Thymus (tissue), 14 donors: ENCODE measurements at places on chromosomes 3 and 15.

DNA sequence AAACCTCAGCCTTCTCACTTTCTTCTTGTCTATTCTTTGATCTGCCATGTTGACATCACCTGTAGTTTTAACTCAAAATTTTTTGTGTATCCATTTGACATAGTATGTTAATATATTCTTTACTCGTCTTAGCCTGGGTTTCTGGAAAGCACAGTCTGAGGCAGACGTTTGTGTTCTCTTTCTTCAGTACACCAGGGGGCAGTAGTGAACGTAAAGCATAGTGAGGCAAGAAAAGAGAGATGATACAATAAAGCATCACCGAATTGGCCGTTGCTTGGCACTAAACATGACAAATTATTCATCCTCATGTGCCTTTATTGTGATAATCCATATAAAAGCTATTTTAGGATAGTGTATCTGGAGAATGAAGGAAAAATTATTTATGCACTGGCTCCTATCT lies 141.0 kb upstream of the MYRIP start:
- peak; percentile 11 for DNase-seq

DNA sequence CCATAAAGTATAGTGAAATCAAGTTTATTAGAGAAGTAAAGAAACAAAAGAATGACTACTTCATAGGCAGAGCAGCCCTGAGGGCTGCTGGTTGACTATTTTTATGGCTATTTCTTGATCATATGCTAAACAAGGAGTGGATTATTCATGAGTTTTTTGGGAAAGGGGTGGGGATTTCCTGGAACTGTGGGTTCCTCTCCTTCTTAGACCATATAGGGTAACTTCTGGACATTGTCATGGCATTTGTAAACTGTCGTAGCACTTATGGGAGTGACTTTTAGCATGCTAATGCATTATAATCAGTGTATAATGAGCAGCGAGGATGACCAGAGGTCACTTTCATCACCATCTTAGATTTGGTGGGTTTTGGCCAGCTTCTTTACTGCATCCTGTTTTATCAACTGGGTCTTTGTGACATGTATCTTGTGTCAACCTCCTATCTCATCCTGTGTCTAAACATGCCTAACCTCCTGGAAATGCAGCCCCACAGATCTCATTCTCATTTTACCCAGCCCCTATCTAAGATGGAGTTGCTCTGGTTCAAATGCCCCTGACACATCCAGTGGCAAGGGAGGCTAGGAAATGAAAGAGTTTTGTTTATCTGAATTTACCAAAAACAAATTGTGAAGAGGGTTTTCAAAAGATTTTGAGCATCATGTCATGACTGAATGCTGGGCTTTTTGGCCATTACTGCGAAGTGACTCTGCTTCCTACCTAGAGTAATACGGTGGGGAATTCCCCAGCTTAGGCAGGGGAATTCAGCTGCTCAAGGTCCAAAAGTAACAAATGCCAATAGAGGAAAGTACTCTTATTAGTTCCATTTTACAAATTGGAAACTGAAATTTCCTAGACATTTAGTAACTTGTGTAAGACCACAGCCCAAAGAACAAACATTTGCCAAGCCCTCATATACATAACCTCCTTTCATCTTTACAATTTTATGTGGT lies 6.2 kb upstream of the SPSB4 start:
- no peak for DNase-seq

GRCh38 chr3:141411251-141411771 lies 43.0 kb downstream of the ZBTB38 start:
- DNase-seq: peak; percentile 39

DNA sequence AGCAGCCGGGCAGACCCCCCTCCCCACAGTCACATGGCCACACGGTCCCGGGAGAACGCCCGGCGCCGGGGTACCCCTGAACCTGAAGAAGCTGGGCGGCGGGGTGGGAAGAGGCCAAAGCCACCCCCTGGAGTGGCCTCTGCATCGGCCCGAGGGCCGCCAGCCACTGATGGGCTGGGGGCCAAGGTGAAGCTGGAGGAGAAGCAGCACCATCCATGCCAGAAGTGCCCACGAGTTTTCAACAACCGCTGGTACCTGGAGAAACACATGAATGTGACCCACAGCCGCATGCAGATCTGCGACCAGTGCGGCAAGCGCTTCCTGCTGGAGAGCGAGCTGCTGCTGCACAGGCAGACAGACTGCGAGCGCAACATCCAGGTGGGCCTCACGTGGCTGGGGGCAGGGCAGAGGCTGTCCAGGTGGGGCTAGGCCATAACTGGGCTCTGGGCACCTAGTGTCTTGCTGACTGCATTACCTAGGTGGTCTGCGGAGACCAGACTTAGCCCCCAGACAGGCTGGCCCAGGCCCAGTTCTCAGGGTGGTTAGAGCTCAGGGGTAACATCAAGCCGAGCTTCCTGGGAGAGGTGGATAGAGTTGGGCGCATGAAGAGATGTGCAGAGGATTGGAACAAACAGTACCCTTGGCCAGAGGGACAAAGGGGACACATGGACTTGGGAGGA lies 6.1 kb downstream of the ZBTB47 start:
- no peak for DNase-seq

GRCh38 chr15:40543631-40544294 lies 21.1 kb downstream of the CCDC32 start:
- no peak for DNase-seq

DNA sequence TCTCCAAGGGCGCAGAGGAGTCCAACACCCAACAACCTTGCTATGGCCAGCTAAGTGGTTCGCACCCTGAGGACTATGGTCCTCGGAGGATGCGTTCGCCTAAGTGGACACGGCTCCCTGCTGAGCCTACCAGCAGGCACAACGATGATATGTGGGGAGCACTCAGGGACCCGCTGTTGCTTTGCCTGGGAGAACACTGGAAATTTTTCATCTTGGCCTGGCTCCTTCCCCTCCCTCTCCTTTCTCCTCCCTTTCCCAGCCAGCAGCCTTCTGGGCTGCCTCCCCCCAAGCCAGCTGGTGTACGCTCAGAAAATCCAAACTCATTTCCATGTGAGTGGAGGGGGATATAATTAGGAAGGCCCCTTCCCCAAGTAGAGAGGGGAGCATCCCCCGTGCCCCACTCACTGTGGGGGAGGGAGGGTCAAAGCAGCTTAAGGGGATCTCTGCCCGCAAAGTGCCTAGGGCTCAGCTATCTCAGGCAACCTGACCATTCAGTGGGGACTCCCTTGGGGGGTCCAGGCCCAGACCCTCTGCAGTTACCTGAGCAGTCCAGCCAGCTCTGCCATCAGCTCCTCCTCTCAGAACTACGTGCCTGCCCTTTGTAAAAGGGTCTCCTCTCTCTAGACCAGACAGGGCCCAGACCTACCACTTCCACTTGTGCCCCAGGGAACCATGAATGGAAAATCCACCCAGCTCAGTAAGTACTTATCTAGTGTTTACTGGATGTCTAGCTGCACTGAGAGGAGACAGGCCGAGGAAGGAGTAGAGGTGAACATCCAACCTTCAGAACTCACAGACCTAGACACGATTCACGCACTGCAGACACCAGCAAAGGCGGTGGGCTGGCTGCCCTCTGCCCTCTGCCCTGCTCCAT lies 742 bp upstream of the SEMA7A start:
- no peak for DNase-seq

DNA sequence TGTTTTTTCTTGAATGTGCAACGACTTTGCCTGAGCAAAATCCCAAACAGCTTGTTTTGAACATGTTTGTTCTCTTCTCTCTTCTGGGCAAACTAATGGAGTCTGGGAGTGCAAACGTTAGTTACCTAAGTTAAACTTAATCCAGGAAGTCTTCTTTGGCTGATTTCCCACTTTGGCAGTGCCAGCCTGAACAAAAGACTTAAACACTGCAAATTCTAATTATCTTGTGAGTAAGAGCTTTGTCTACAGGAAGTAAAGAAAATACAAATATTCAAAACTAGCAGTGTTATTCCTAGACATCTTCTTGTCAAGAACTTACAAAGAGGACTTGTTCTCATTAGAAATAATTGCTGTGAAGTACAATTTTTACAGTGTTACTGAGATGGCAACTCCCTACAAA lies 16.7 kb upstream of the DENND6A start:
- no peak for DNase-seq

DNA sequence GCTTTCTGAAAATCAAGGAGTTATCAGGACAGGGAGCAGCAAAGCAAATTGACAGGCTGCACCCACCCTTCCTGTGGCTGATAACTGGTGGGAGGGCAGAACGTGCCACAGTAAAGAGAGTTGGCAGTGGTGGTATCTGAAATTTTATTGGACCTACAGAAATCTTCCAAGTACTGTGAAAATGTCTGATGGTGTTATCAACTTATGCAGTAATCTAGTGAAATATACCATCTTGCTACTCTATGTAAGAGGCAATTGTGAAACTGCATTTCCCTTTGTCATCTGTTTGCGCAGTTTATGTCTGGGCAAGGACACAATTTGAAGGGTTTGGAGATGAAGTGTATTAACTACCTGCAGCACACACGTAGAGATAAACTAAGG lies 1.5 kb downstream of the PLCL2 start:
- no peak for DNase-seq
